ENCODE measurements at places on chromosomes 11 and 22.
A peak's percentile ranks its signal among the peaks of the same experiment; 100 is the strongest.

GRCh38 chr11:15194671-15195415 is 80.1 kb downstream of the INSC start:
- no peak for DNase-seq

GRCh38 chr22:48845356-48845936 is 982.2 kb downstream of the BRD1 start:
- DNase-seq, result no peak

- DNase-seq, result no peak
Measured at GRCh38 chr11:772429-773390, 4.6 kb downstream of the GATD1 start.

- peak; percentile 74 for DNase-seq
Measured at GRCh38 chr22:41524809-41525449, 19.3 kb downstream of the POLR3H start.

All from activated CD4-positive, alpha-beta T cell treated with anti-CD3 and anti-CD28 coated beads for 4 hours (primary cell).